Foreskin keratinocyte (primary cell): ENCODE measurements at places on chromosomes 11 and 22. TPM values are rescaled to one million over a fixed set of nuclear protein-coding genes. Genes with fewer than 3 reads are reported as not detected.

OR51E2 gene
- not detected in 2 replicates for total RNA-seq

GUCY1A2 gene
- not detected in 2 replicates for total RNA-seq

EHF gene
- 97.2 and 109 TPM in 2 replicates for total RNA-seq

MRPL11 gene
- total RNA-seq, result 83.1 and 106 TPM in 2 replicates

MPEG1 gene
- not detected in 2 replicates for total RNA-seq

OR56B4 gene
- total RNA-seq, result not detected in 2 replicates

SYT7 gene
- 2.2 and 4.5 TPM in 2 replicates for total RNA-seq

NAALAD2 gene
- total RNA-seq, result 0.04 and 0.17 TPM in 2 replicates

C11orf91 gene
- total RNA-seq, result 0.18 and 0.41 TPM in 2 replicates

LGR4 gene
- total RNA-seq, result 29.0 and 40.7 TPM in 2 replicates

OR8G5 gene
- total RNA-seq, result not detected in 2 replicates
